ENCODE measurements at places on chromosomes 12 and 14.

GRCh38 chr14:64292197-64292596 is 2.0 kb downstream of the ESR2 start:
- DNase-seq: no peak

GRCh38 chr14:75825147-75825592 is 156.6 kb downstream of the TGFB3 start:
- DNase-seq: no peak

- no peak for DNase-seq
Measured at GRCh38 chr14:24133735-24134134, 2.3 kb upstream of the PSME1 start.

GRCh38 chr14:22311636-22312035 is 277.4 kb downstream of the DAD1 start:
- DNase-seq: no peak

DNA sequence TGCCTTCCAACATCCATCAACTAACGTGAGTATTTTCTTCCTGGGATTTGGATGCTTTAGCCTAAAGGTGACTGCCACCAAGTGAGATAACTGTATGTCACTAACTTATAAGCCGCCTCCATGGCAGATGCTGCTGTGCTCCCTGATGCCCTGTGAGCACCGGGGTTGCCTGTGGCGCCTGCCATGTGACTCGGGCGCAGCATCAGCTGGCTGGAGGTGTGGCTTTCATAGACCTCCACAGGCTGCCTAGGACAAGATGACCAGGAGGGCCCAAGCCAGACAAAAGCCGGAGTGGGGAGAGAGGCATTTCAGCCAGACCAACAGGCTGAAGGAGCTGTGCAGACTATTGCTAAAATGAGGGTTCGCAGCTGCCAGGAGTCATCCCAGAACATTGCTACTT is 55.7 kb downstream of the ANAPC7 start:
- no peak for DNase-seq

- no peak for DNase-seq
Measured at GRCh38 chr12:54954801-54955200, 29.8 kb downstream of the TESPA1 start.

- DNase-seq: no peak
Measured at GRCh38 chr12:93536766-93537488, 35.5 kb upstream of the SOCS2 start.
